ENCODE measurements at places on chromosomes 2 and 18.

GRCh38 chr18:48842259-48843061, 108.3 kb downstream of the SMAD7 start:
- DNase-seq, result no peak

- no peak for DNase-seq
These were observed 118.3 kb downstream of the UBR3 start for GRCh38 chr2:169945515-169945914.

DNA sequence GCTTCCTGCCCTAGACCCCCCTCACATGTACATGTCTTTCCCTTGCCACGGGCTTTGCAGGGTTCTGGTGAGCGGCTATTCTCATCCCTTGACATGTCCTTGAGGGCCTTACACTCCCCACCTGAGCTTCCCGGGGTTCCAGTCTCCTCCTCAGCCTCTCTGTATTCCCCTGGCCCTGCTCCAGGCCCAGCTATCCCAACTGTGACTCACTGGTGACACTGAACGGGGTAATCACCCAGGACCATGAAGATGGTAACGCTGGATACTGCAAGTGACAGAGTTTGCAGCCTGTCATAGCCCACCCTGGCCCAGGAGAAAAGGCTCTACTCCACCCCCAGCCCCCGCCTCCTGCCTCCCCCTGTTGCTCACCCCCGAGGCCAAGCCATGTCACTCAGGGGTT, 27.3 kb downstream of the KIF3C start:
- no peak for DNase-seq

- DNase-seq, result no peak
These were observed 105.6 kb upstream of the EPHA4 start for GRCh38 chr2:221677688-221678087.

- no peak for DNase-seq
These were observed 572.0 kb upstream of the ZEB2 start for GRCh38 chr2:145091967-145092366.

- no peak for DNase-seq
These were observed 7.7 kb upstream of the KCNE4 start for GRCh38 chr2:223044092-223044836.

DNA sequence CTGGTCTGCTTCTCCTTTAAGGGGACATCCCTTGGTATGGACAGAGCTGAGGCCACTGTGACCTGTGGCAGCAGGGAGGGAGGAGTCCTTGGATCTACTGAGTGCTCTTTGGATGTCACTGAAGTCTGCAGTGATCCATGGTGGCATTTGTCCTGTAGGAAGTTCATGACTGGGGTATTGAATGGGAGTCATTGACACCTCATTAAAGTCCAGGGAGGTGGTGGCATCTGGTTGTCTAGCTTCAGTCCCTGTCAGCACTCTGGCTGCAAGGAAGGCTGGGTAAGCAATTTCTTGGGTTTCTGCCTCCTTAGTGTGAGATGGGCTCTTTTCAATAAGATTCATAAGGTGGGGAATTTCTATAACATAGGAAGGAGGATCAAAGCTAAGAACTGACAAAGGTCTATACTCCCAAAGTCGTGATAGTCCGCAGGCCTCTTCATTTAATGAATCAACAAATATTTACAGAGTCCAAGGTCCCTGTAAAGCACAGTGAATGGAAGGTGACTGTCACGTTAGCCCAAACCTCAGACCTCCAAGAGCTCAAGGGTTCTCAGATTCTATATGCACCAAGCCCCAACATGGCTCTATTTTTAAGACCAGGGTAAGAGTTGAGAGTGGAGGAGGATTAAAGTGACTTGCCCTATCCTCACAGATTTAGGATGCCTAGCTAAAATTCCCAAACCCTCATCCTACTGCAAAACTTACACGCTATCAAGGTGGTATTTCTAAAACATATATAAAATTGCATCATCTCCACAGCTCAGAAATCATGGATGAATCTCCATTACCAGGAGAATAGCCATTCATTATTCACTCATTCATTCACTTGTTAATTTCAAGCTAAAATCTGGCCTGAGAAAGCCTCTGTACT, 40.2 kb downstream of the THNSL2 start:
- DNase-seq, result no peak
